Peyer's patch (tissue), 4 donors: ENCODE measurements at places on chromosomes 6 and 20. TPM values are rescaled to one million over a fixed set of nuclear protein-coding genes. Genes with fewer than 3 reads are reported as not detected.

DNA sequence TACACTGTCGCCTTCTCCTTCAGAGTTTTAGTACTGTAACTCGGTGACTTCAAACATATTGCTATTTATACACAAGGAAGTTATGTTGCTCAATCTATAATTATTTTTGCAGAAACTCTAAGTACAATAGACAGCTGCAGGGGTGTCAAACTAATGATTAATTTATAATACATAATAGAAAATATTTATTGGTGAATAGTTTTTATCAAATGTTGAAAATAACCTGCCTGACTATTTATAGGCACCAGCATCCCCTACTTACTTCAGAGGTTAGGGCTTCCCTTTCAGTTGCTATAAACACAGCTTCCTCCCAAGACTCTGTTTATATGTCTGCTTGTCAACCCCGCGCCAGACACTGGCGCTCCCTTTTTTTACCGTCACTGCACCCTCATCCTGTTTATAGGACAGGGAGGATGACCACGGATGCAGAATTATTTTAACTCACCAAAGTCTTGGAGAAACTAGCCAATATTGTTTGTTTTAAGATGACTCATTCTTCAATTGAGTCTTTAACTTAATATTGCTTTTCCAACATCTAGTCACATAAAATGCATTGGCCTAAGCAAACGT lies 225.0 kb downstream of the ALDH8A1 start:
- H3K4me1 ChIP-seq: peaks cover 10% of the 10 kb centered on the region
- H3K4me3 ChIP-seq: no peak overlapping the region
- no peaks in the 10 kb centered on the region for H3K27me3 ChIP-seq
- H3K36me3 ChIP-seq: no peaks in the 10 kb centered on the region
- DNase-seq: no peak

- no peak for DNase-seq
- H3K4me3 ChIP-seq: no peak overlapping the region
- H3K36me3 ChIP-seq: no peaks in the 10 kb centered on the region
- H3K27me3 ChIP-seq: no peaks in the 10 kb centered on the region
Measured at GRCh38 chr6:90183587-90184333, 112.9 kb downstream of the BACH2 start.

DNA sequence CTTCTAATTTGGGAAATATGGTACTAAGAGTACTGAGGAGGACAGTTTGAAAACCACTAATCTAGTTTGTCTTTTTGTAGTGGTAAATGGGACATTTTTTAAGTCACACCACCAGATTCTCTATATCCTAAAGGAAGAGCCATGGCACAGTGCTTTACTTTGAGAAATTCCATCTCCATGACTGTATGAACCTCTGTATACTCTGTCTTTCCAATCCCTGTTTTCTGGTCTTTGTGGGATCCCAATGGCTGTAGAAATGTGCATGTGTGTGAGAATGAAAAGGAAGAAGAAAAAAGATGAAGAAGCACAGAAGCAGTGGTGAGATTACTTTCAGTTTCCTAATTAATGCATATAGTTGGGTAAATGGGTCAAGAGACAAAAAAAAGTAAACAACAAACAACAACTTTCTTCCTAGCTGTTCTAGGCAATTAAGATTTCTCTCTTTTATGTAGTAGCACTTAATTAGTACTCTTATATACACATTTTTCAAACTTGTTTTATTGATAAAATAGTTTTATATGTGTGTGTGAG lies 141.2 kb upstream of the HCRTR2 start:
- DNase-seq: no peak
- H3K36me3 ChIP-seq: no peaks in the 10 kb centered on the region
- H3K27ac ChIP-seq: no peak overlapping the region
- H3K27me3 ChIP-seq: no peaks in the 10 kb centered on the region
- H3K4me3 ChIP-seq: no peak overlapping the region

GRCh38 chr20:39009348-39009747 lies 47.2 kb downstream of the DHX35 start:
- no peak for DNase-seq
- H3K27ac ChIP-seq: no peak overlapping the region
- peaks cover 9% of the 10 kb centered on the region for H3K4me1 ChIP-seq
- no peaks in the 10 kb centered on the region for H3K36me3 ChIP-seq

DNA sequence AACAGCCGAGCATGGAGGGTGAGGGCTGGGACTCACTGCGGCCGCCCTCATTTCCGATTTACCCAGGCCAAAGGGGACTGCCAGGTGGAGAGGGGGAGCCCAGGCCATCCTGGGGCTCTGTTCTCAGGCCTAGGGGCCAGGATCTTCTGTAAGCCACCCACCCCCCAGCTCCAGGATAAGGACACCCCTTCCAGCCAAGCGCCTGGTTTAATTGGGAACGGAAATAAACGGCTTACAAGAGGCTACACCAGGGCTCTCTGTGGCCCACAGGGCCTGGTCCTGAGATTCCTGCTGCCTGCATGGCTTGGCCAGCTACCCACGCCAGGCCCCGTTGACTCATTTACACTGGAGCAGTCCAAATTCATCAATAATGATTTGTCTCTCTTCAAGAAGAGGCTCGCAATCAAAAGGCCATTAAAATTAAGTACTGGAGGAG lies 68.1 kb upstream of the TOP1 start:
- H3K27me3 ChIP-seq: no peaks in the 10 kb centered on the region
- DNase-seq: peak; percentile 6

DNA sequence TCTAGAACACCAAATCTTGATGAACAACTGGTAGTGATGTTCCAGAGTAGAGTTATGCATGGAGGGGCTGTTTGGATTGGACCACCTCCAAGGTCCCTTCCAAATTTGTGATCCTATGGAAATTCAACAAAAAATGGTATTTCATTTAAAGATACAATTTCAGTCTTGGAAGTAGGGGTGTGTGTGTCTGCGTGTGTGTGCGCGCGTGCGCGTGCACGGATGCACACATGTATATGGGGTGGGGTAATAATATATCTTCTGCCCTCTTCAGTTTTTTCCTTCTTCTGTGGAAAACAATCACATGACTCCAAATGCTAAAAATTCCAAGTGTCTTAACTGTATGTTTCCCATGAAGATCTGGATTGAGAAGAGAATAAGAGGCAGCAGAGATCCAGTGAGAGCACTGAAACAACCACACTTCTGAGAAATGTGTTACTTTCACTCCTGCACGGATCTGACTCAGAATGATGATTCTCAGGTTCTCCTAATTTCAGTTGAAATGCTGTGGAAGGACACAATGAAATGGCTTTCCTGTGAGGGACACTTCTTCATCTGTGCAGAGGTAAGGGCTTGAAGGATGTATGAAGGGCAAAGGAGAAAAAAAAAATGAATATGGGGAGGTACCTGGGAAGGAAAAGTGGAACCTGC lies 10.6 kb upstream of the IL17F start:
- no peaks in the 10 kb centered on the region for H3K27me3 ChIP-seq
- H3K4me1 ChIP-seq: no peaks in the 10 kb centered on the region
- H3K36me3 ChIP-seq: no peaks in the 10 kb centered on the region
- no peak overlapping the region for H3K4me3 ChIP-seq

- H3K4me1 ChIP-seq: peaks cover 1% of the 10 kb centered on the region
- peaks cover 18% of the 10 kb centered on the region for H3K27me3 ChIP-seq
- H3K27ac ChIP-seq: no peak overlapping the region
Measured at GRCh38 chr20:63014710-63015109, 7.9 kb upstream of the BHLHE23 start.

DNA sequence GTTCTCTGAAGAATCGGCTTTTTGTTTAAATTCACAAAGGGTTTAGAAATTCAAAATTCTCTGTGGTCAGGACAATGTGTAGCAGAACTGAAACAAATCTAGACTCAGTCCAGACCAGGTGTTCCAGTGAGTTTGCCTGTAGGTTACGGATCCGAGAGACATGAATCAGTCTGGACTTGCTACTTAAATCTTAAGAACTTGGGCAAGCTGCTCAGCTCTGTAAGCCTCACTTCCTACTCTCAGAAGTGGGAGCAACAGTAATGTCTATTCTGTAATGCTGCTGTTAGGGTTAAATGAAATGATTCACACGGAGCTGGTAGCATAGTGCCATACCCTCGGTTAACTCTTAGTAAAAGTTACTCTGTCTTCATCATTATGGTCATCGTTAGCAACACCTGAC lies 37.7 kb downstream of the HECA start:
- H3K27me3 ChIP-seq: no peaks in the 10 kb centered on the region
- H3K4me1 ChIP-seq: no peaks in the 10 kb centered on the region
- H3K36me3 ChIP-seq: peaks cover 39% of the 10 kb centered on the region
- DNase-seq: no peak
- no peak overlapping the region for H3K4me3 ChIP-seq

GRCh38 chr20:57576002-57576401 lies 15.1 kb downstream of the PCK1 start:
- peaks cover 23% of the 10 kb centered on the region for H3K4me1 ChIP-seq
- no peak for DNase-seq
- H3K4me3 ChIP-seq: no peak overlapping the region
- no peaks in the 10 kb centered on the region for H3K27me3 ChIP-seq
- no peaks in the 10 kb centered on the region for H3K36me3 ChIP-seq

- H3K4me1 ChIP-seq: no peaks in the 10 kb centered on the region
- no peaks in the 10 kb centered on the region for H3K27me3 ChIP-seq
- H3K4me3 ChIP-seq: no peak overlapping the region
- no peak overlapping the region for H3K27ac ChIP-seq
Measured at GRCh38 chr20:1824181-1824580, 71.0 kb upstream of the SIRPA start.

GRCh38 chr20:48761023-48761785 lies 66.6 kb downstream of the PREX1 start:
- peaks cover 27% of the 10 kb centered on the region for H3K4me1 ChIP-seq
- no peaks in the 10 kb centered on the region for H3K27me3 ChIP-seq
- peak; percentile 49 for DNase-seq
- H3K4me3 ChIP-seq: no peak overlapping the region
- H3K36me3 ChIP-seq: no peaks in the 10 kb centered on the region

GRCh38 chr20:42276718-42277602 lies 658.8 kb upstream of the CHD6 start:
- DNase-seq: no peak
- no peak overlapping the region for H3K4me3 ChIP-seq
- no peaks in the 10 kb centered on the region for H3K27me3 ChIP-seq
- H3K27ac ChIP-seq: no peak overlapping the region
- no peaks in the 10 kb centered on the region for H3K36me3 ChIP-seq

GRCh38 chr20:62921119-62921687 lies 5.1 kb downstream of the DIDO1 start:
- H3K27ac ChIP-seq: no peak overlapping the region
- no peaks in the 10 kb centered on the region for H3K36me3 ChIP-seq
- H3K27me3 ChIP-seq: no peaks in the 10 kb centered on the region
- H3K4me3 ChIP-seq: no peak overlapping the region
- peaks cover 14% of the 10 kb centered on the region for H3K4me1 ChIP-seq

- no peak overlapping the region for H3K27ac ChIP-seq
- no peaks in the 10 kb centered on the region for H3K36me3 ChIP-seq
- no peaks in the 10 kb centered on the region for H3K27me3 ChIP-seq
- H3K4me3 ChIP-seq: no peak overlapping the region
- no peak for DNase-seq
- no peaks in the 10 kb centered on the region for H3K4me1 ChIP-seq
Measured at GRCh38 chr6:157291356-157291755, 32.0 kb downstream of the TMEM242 start.

- H3K4me1 ChIP-seq: no peaks in the 10 kb centered on the region
- H3K36me3 ChIP-seq: no peaks in the 10 kb centered on the region
- no peak for DNase-seq
Measured at GRCh38 chr6:4693173-4693970, 82.8 kb upstream of the CDYL start.

DNA sequence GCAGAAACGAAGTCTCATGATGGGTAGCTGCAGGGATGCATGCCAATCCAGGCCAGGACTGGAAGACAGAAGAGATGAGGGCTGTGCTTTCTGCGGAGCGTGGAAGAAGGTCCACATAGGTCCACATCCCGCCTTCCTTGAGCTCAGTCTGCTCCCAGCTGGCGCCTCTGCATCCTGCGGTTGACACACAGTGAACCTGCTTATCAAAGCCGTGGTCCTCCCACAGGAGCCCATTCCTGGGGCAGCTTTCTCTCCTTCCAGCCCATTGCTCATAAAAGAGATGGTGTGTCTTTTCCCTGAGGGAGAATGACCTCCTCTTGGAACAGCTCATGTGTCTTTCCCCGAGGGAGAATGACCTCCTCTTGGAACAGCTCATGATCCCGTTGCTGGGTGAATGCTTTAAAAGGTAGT lies 225.4 kb downstream of the CDH4 start:
- H3K4me3 ChIP-seq: no peak overlapping the region
- H3K36me3 ChIP-seq: no peaks in the 10 kb centered on the region
- DNase-seq: no peak
- no peaks in the 10 kb centered on the region for H3K4me1 ChIP-seq
- H3K27me3 ChIP-seq: no peaks in the 10 kb centered on the region
- no peak overlapping the region for H3K27ac ChIP-seq

- H3K27ac ChIP-seq: no peak overlapping the region
- H3K4me3 ChIP-seq: no peak overlapping the region
- no peak for DNase-seq
- no peaks in the 10 kb centered on the region for H3K27me3 ChIP-seq
- no peaks in the 10 kb centered on the region for H3K4me1 ChIP-seq
Measured at GRCh38 chr6:1348675-1349074, 36.8 kb downstream of the FOXQ1 start.

- H3K36me3 ChIP-seq: no peaks in the 10 kb centered on the region
- H3K4me1 ChIP-seq: no peaks in the 10 kb centered on the region
- H3K27ac ChIP-seq: no peak overlapping the region
Measured at GRCh38 chr6:14088600-14089192, 28.9 kb upstream of the CD83 start.

The C6orf132 gene
- total RNA-seq: 94.6 TPM

The CD83 gene
- total RNA-seq: 0.53 TPM

The LTB gene
- not detected for total RNA-seq

The IL17A gene
- not detected for total RNA-seq

The ID4 gene
- 12.3 TPM for total RNA-seq

The HMGCLL1 gene
- not detected for total RNA-seq

The OTOR gene
- total RNA-seq: not detected

The OR2J2 gene
- not detected for total RNA-seq

The KCNK17 gene
- total RNA-seq: not detected

The GABRR1 gene
- not detected for total RNA-seq

The C4B gene
- 11.0 TPM for total RNA-seq
